ENCODE measurements at places on chromosomes 6 and 20.

GRCh38 chr20:38046572-38046971 is 13.0 kb downstream of the RPRD1B start:
- DNase-seq: no peak

DNA sequence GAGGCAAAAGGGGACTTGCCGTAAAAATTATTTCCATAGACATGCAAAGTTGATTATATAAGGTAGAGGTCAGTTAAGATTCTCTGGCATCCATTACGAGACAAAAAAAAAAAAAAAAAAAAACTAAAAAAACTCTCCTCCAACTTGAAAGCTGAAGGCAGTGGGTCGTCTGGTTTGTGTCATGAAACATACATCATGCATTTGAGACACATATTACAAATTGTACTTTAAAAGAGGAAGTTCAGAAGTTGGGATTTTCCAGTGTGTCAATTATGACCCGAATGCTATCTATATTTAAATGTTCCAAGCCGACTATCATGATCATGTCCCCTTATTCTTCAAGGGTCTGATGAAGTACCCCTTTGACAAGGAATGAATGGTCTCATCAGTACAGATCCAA is 125.1 kb downstream of the ZNF217 start:
- no peak for DNase-seq

- peak; percentile 56 for DNase-seq
These were observed 4.1 kb downstream of the PLCB4 start for GRCh38 chr20:9072861-9073500.

GRCh38 chr20:52190437-52191131 is 995 bp downstream of the ZFP64 start:
- DNase-seq: peak; percentile 60

GRCh38 chr20:46572153-46572552 is 21.7 kb upstream of the OCSTAMP start:
- DNase-seq: no peak

DNA sequence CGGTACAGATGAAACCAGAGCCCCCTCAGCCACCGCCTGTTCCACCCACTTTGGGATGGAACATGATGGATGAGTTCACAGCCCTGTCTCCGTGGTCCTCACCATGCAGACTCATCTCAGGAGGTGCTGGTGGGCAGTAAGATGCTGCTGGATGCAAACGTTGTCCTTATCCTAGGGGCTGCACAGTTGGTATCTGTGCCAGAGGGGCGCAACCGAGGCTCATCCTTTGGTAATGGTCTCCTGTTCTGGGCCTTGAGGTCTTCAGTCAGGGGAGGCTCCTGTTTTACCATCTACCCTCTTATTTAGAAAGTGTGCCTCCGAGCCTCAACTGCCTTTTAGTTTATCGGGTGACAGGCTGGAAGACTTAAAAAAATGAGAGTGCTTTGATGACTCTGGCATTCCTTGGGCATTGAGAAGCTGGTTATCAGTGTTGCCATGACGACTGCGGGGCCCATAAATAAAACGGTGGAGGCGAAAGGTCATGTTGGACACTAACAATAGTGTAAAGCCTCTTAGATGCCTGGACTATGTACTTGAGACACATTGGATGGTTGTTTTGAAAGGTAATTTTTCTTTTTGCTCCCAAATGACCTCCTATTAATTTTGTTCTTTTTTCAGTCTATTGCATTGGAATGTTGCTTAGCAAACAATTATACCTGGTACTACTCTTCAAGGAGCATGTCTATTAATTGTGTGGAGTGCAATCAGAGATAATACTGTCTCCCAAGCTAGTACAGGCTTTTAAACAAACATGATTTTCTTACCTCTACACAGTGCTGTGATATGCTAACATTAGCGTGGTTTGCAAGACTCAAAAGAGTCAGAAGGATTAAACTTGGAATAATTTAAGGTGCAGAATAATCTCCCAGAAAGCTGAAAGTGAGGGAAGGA is 74.2 kb upstream of the DSP start:
- DNase-seq: peak; percentile 86

DNA sequence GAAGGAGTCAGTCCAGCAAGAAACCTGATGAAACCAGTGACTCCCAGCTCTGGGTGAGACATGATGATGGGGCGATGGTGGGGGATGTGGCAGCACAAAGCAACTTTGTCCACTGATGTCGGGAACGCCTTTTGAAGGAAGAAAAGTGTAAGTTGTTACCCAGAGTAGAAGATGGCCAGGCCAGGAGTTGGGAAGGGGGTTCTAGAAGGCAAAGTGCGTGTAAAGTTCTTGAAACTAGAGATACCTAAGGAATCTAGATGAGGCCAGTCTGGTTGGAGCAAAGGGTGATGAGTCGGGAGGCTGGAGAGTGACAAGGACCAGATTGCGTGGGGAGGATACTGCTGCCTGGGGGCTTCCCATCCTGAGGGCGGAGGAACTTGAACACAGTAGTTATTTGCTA is 117.0 kb downstream of the PHACTR3 start:
- peak; percentile 37 for DNase-seq

Data from islet precursor cell (in vitro differentiated cells).